ENCODE measurements at places on chromosomes 2 and 18.

- DNase-seq = no peak
Measured at GRCh38 chr2:21539685-21540084, 415.9 kb downstream of the TDRD15 start.

DNA sequence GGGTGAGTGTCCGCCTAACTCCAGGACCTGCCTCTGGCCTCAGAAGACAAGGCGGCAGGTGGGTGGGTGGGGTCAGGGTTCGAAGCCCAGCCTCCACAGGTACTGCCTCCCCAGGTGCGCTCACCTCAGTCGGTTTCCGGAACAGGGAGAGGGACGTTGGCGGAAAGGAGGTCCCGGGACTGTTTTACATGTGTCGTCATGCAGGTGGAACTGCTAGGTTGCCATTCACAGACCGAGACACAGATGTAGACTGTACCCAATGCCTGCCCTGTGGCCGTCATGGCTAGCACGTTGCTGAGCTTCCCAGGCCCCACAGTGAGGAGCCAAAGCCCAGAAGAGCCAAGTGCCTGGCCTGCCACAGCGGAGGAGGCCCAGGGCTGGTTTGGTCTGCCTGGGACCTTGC lies 284.0 kb upstream of the HS6ST1 start:
- no peak for DNase-seq

DNA sequence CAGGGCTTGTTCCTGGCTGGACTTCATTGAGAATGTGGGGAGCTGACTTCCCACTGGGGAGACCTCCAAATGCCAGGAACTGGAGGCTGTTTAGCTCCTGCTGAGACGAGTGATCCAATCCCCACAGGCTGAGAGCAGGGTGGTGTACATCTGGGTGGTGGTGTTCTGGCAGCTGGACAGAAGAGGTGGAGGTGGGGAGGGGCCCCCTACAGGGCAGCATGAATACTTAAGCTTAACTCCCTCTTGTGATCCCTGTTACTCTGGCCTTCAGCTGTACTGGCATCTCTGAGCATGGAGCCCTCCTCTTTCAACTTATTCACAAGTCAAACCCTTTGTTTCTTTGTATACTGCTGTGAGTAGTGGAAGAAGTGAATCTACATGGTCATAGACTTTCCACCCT lies 167.8 kb upstream of the LYPD1 start:
- no peak for DNase-seq

DNA sequence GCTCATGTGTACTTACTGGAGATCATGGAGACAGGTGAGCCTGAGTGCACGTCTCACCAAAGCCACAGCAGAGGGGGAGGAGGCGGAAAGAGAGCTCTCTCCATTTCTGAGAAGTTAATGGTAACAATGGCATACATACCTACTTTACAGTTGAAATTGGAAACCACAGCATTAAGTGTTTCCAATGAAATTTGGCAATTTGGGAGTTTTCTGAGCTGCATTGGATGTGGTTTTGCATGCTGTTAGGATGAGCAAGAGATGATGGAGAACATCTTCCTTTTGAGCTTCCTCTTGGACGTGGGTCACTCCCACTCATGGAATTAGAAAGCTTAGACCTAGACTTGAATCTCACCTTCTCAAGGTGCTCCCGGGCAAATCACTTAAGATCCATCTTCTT lies 25.5 kb upstream of the IL37 start:
- DNase-seq = no peak

DNA sequence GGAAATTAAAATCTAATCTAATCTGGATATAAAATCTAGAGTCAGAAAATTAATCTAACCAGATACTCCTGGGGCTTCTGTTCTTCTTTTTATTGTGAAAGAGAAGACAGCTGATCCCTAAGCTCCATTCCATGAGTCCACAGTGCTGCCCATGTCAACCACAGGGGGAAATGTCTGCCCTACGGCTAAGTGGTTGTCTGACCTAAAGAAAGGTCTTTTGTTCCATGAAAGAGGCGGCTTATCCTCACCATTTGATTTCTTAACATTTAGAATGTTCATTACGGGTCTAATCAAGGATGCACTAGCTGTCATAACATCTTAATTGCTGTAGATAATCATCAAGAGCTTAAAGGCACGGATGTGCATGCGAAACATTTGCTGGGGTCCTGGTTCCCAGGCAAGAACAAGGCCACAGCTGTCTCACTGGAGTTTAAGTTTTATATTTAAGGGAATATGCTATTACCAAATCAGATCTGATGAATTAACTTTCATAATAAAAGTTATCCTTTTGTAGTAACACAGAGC lies 162.6 kb downstream of the PAX3 start:
- no peak for DNase-seq
